ENCODE measurements at places on chromosomes 2 and 18.

- no peak for DNase-seq
Observed at GRCh38 chr2:61689568-61689967, 151.4 kb upstream of the XPO1 start.

DNA sequence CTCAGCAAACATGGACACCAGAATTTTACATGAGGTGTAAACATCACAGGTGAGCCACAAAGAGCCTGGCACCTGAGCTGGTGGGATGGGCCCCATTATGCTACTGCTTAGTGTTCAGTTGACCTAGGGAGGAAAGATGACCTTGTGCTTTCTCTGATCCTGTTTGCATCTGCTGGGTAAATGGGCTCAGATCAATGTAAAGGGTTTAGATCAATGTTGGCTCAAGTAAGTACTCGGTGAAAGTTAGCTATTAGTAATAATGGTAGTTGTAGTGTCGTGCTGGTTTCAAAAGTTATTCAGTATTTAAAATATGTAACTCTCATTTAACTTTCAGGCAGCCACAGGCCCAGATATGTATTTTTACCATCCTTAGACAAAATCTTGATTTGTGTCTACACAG, 19.8 kb downstream of the ABHD3 start:
- no peak for DNase-seq

GRCh38 chr2:117963446-117963845, 50.4 kb downstream of the CCDC93 start:
- no peak for DNase-seq

- no peak for DNase-seq
Observed at GRCh38 chr2:62192811-62193210, 3.1 kb upstream of the B3GNT2 start.

DNA sequence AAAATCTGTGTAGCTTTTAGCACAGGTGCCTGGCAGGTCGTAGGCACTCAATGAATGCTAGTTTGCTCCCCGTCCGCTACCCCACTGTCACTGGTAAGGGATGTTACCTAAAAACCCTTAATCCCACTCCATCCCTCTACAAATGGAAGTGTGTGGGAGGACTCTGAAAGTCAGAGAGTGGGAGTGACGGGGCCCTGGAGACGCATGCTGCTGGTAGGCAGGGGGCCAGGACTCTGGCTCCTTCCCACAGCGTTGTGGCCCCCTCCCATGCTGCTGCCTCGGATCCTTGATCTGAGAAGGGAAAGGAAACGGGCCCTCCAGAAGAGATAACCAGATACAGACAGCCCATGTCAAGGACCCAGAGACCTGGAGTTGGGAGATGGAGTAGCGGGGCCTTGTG, 249.3 kb downstream of the HAUS1 start:
- DNase-seq = no peak
